Psoas muscle (tissue), 8 donors: ENCODE measurements at places on chromosomes 12 and 14. TPM values are rescaled to one million over a fixed set of nuclear protein-coding genes. Genes with fewer than 3 reads are reported as not detected.
A peak's percentile ranks its signal among the peaks of the same experiment; 100 is the strongest.

DNA sequence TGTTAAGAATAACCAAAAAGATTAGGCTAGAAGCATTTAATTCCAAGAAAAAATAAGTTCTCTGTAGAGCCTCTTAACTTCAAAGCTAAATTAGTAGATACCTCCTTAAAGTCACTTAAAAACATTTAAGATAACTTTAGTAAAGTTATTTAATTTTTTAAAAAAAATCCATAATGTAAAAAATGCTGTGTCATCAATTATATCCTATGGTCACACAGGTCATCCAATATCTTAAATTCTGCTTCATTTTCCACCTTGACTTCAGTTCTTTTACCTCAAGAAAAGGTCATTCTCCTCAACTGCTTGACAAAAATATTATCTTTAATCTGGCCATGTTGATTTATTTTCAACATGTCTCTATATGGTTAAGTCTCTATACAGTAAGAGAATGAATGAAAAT, 274.3 kb downstream of the PRKD1 start:
- DNase-seq = no peak

DNA sequence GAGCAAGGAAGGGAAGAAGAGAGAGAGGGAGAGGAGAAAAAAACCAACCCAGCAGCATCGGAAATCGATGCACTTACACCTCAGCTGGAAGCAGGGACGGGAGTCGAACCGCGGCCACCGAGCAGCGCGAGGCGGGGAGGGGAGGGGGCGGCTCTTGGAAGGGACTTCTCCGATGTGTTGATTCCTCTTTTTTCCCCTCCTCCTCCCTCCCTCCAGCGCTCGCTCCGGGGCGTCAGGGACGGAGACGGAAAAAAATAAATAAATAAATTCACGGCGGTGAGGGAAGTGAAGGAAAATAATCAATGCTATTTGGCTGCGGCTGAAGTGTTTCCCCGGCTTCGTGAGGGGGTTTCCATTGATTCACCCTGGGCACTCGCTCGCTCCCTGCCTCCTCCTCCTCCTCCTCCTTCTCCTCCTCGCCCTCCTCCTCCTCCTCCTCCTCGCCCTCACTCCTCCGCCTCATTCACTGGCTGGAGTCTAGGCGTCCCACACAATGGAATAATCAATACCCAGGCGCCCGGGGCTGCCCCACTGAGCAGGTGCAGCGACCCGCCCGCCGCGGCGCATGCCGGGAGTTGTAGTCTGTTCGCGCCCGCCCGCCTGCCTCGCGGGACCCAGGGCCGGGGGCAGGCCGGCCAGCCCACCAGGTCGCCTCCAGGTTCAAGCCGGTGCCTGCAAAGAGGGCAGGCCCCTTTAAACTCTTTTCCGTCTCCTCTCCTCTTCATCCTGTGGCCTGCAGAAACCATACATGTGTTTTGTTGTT, at the start of gene ZFHX2:
ZFHX2 (minus strand) TSS at position 500 of the 763 bp plus-strand sequence. CDS start 16,440 bp downstream, outside the sequence.
- peak; percentile 84 for DNase-seq

- no peak for DNase-seq
Measured at GRCh38 chr12:11408096-11408495, 12.7 kb upstream of the PRB2 start.

DNA sequence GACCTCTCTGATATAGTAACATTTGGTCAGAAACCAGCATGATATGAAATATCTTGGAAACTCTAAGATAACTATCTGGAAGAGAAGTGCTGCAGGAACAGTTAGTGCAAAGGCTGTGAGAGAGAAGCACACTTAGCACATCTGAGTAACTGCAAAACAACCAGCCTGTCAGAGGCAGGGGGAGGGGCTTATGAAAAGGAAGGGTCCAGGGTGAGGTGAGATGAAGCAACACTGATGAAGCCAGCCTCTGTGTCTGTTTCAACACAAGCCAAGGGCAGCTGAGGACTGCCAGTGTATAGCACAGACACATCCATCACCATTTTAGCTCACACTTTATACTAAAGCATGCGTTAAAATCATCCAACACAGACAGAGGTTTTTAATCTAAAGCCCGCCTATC, 37.4 kb upstream of the OVCH1 start:
- no peak for DNase-seq

- DNase-seq = no peak
Measured at GRCh38 chr14:70894868-70895267, 12.4 kb upstream of the PCNX1 start.

- DNase-seq = no peak
Measured at GRCh38 chr12:31962076-31962475, 2.9 kb downstream of the RESF1 start.

DNA sequence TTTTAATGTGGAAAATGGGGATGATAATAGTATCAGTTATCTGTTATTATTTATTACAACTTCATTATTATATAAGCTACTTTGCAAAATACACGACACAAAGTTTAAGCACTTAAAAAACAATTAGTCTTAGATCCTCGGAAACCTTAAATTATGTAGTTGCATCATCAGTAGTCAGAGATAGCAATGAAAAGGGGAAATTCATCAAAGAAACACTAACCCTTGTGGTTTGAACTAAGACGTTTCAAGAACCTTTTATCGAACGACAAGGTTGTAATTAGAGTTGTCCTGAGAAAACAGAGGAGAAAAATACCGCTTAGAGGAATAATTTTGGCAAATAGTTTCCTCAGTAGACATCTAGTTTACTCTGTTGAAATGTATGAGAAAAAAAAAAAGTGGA, 198.5 kb downstream of the PTPRO start:
- DNase-seq = no peak

- no peak for DNase-seq
Measured at GRCh38 chr14:95828649-95829265, 47.9 kb upstream of the TUNAR start.

DNA sequence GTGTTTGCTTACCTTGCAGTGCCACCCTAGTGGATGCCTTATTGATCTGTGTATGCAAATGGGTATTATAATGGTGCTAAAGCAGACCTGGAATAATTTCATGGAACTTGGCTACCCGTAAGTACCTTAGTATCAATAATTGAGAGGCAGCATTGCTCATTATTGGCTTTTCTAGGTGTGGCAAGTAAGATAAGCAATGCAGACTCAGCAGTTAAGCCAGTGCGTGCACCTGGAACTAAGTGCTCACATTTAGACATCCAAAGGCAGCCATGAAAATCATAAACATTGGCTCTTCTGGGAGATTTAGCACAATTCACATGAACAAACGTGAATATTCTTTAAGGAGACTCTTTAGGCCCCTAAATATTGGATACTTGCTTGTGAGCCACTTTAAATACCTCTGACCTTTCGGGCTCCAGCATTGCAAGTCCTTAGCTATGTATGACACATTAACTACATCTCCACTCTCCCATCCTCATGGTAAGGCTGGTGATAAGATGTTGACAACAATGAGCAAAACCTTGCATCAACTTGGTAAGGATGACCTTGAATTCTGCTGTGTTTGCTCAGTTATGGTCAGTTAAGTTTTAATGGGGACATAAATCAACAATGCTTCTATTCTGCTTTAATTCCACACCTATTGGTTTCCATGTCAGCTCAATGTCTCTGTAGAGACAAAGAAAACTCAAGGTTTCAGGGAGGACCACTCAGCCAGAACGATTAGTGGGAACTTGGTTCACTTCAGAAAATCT, 112.0 kb downstream of the SLC5A8 start:
- DNase-seq = no peak

DNA sequence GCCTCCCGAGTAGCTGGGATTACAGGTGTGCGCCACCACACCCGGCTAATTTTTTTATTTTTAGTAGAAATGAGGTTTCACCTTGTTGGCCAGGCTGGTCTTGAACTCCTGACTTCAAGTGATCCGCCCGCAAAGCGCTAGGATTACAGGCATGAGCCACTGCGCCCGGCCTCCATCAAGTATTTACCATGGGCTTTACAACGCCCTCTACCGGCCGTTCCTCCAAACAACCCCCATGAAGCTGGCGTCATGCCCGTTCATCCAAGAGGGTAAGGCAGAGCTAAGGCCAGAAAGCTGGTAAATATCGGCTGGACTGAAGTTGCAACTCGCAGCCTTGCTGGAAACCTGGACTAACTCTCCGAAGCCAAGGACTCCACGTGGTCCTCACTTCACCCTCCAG, 41.6 kb downstream of the RNF34 start:
- no peak for DNase-seq

DNA sequence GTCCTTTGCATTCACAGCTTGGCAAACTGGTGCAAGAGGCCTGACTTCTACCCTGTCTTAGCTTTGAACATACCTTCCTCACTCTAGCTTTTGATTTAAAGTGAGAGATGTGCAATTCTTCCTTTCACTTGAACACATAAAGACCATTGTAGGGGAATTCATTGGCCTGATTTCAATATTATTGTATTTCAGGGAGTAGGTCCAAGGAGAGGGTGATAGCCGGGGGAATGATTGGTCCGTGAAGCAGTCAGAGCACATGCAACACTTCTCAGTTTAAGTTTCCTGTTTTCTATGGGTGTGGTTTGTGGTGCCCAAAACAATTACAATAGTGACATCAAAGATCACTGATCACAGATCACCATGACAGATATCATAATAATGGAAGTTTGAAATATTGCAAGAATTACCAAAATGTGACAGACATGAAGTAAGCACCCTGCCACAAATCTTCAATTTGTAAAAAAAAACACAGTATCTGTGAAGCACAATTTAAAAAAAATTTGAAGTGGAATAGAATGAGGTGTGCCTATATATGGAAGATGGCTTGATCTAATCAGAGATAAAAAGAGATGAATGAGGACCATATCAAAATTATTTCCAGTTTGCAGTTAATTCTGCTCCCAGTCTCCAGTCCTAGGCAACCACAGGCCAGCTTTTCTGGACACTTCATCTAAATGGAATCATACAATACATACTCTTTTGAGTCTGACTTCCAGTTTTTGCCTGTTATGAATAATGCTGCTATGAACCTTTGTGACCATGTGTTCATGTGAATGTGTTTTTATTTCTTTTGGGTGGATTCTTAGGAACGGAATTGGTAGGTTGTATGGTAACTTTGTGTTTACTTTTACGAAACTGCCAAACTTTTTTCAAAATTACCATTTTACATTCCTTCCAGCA, 23.2 kb downstream of the BORCS5 start:
- DNase-seq = no peak

LTBP2 gene
- 15.5 TPM for total RNA-seq

KERA gene
- not detected for total RNA-seq

GDF3 gene
- not detected for total RNA-seq

TSPAN8 gene
- total RNA-seq = 1.4 TPM

DNAH10 gene
- total RNA-seq = 0.84 TPM

C12orf56 gene
- total RNA-seq = not detected
